Mucosa of gallbladder (tissue), 1 donor: ENCODE measurements at places on chromosomes 7 and 10.

GRCh38 chr7:140623980-140624379 lies 16.6 kb downstream of the DENND2A start:
- DNase-seq = no peak

DNA sequence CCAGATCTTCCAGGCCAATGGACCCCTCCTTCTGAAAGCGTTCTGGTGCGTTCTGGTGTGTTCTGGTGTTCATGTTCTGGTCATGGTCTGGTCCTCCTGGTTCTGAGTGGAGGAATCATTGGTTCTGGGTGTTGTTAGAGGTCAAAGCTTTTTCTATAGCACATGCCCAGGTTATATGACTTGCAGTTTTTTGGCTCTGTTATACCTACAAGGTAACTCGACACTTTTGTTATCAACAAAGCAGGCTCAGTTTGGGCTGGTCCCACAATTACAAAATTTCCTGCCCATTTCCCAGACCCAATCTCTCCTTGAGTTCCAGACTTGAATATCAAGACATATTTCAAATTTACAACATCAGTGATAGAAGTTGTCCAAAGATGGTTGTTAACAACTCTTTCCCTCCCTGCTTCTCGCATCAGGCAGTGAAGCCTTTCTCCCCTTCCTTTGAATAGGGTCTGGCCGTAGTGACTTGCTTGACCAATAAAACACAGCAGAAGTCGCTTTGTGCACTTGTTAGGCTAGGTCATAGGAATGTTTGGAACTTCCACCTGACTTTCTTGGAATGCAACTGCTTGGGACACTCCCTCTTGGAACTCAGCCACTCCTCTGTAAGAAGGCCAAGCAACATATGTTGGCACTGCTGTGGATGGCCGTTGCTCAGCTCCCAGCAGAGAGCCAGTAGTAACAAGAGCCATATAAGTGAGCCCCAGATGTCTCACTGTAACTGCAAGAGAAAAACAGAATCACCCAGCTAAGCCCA lies 83.1 kb upstream of the STEAP1B start:
- peak; percentile 86 for DNase-seq

GRCh38 chr7:147380926-147381325 lies 1209.6 kb upstream of the C7orf33 start:
- no peak for DNase-seq

DNA sequence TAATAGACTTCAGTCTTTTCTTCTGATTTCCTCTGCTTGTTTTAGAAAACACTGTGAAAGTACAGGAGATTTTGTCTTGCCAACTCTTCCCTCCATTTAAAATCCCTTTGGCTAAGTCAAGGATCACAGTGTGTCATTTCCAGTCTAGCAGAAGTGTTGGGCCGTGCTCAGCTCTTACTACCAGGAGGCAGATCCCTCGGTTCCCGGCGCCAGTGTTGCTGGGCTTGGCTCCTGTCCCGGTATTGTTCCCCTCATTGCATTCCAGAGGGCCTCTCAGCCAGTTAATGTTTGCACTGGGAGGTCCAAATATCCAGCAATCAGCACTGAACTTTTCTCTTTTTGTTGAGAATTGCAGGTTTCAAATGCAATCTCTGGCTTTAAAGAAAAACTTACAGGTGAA lies 612.1 kb upstream of the MGMT start:
- peak; percentile 87 for DNase-seq

DNA sequence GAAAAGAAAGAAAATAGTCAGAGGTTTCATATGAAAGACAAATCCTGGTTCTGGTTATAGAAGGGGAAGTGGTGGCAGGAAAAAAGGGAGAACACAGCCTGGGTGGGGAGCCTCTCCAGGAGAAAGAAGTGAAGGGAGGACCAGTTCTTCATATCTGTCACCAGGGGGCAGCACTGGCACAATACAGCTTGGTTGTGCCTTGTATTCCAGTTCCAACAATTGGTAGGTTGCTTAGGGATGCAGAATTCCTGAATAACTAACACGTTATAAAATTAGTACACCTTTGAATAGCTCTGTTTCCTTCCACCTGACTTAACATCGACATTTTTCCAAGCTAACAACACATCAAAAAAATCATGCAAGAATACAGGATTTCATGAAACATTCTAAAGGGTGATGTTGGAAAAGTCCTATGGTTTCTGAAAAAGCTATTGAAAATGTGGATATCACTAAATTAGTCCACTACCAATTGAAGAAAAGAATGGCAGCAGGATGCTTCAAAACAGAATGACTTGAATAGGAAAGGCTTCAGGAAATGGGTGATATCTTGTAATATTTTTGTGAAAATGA lies 52.9 kb downstream of the CYP26A1 start:
- DNase-seq = no peak

DNA sequence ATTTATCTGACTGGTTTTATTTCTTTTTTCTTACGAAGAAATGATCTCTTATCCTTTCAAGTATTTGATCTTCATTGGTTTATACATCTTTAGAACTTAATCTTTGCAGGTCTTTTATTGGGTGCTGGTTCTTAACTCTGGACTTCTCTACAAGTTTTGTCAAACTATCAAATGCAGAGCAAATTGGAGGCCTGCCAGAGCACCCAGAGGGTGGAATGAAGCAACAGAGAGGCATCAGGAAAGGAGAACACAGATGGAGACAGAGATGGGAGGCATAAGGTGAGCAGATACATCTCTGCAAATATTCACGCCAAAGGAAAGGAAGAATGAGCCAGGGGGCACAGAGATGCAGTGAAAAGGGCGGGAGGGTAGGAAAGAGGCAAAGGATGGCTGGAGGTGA lies 130.3 kb downstream of the PKD1L1 start:
- DNase-seq = no peak
